ENCODE measurements at places on chromosomes 1 and 21.

- DNase-seq: no peak
These were observed 2.1 kb downstream of the MROH7 start for GRCh38 chr1:54643736-54644135.

DNA sequence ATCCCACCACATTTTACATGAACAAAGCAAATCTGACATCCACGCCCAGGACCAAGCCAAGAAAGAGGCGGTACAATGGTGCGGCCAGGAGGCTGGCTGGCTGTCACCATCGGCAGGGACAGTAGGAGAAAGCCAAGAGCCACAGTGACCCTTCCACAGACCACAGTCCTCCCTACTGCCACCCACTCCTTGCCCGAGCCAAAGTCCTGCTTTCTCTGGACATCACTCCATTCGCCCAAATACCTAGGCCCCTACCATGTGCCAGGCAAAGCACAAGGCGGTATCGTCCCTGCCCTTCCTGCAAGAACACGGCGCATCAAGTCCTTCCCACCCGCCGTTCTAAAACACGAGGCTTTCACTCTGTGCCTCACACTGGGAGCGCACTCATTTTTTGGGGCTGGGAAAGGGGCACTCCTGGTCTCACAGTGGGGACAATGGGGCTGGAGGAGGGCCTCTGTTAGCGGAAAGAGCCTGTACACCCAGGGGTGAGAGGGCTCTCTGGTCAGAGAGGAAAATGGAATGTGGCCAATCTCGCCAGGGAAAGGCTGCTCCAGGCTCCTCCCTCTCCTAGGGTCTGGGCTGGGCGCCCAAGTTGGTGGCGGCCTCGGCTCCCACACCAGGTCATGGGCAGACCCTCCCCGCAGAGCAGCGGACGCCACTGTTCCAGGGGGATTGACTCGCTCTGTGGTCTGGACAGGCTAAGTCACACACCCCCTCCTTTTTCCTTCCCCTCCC is 26.5 kb downstream of the SSBP3 start:
- no peak for DNase-seq

GRCh38 chr1:39799770-39800470 is 11.3 kb upstream of the BMP8B start:
- peak; percentile 70 for DNase-seq

- DNase-seq: no peak
These were observed 18.2 kb downstream of the CRYZ start for GRCh38 chr1:74714429-74715235.

DNA sequence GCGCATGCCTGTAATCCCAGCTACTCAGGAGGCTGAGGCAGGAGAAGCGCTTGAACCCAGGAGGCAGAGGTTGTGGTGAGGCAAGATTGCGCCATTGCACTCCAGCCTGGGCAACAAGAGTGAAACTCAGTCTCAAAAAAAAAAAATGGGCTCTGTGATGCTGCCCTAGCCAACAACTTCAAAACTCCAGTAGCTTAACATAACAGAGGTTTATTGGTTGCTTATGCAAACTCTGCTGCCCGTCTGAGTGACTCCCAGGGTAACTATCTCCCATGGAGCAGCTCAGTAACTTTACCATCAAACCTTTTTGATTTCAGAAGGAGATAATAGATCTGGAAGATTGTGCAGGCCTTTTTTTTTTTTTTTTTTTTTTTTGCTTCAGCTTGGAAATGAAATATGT is 18.9 kb upstream of the ITLN2 start:
- no peak for DNase-seq

DNA sequence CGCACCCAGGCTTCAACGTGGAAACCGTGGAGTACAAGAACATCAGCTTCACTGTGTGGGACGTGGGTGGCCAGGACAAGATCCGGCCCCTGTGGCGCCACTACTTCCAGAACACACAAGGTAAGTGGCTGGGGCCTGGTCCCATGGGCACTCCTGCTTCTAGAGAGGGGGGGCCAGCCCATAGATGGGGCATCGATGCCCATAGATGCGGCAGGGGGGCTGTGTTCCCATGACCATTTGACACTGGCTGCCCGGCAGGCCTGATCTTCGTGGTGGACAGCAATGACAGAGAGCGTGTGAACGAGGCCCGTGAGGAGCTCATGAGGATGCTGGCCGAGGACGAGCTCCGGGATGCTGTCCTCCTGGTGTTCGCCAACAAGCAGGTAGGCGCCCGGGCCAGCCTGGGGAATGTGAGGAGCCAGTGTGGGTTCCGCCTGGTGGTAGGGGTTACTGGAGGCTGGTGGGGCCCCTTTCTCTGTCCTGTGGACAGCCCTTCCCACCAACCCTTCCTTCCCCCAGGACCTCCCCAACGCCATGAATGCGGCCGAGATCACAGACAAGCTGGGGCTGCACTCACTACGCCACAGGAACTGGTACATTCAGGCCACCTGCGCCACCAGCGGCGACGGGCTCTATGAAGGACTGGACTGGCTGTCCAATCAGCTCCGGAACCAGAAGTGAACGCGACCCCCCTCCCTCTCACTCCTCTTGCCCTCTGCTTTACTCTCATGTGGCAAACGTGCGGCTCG is 5.6 kb downstream of the C1orf35 start:
- DNase-seq: no peak

- DNase-seq: peak; percentile 29
These were observed 886.9 kb downstream of the AMY1C start for GRCh38 chr1:104636581-104636980.

GRCh38 chr1:220045356-220046051 is 801 bp downstream of the EPRS1 start:
- DNase-seq: peak; percentile 51

All from NCI-H82 (cell line).